T-helper 9 cell (primary cell): ENCODE measurements at places on chromosomes 1 and 21.

DNA sequence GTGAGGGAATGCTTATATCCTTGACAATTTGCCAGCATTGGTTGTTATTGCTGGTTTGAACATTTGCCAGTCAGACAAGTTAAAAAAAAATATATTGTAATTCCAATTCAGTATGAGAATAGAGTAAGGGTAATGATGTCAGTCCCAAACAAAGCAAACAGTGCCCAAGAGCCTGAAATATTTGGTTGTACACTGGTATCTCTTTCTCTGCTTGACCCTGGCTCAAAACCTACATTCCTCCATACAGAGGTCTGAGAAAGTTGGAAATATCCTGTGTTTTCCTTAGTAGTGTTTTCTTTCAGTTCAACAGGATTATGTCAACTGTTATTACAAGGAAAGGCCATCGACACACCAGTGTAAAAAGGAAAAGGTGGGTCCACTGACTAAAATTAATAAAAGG is 145.6 kb downstream of the MRPL39 start:
- no peak for DNase-seq

DNA sequence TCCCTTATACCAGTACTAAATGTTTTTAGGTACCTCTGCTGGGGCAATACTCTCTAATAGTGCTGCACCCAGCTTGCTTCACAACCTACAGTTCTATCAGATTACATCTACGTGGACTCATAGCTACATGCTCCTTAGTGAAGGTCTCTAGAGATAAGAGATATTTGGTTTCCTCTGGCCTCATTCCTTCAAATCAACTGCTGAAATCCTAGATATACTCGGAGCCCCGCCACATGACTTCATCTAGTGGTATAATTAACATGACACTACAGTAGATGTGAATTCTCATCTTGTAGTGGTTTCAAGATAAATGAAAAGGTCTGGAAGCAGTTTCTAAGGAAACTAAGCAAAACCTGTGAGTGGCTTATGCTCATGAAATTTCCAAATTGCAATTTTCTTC is 115.4 kb downstream of the SMYD2 start:
- DNase-seq, result no peak

GRCh38 chr1:21669258-21670058 is at the start of gene RAP1GAP:
Gene RAP1GAP, minus strand, starts transcription at chr1:21669357. Its CDS starts 49,325 bp downstream, at chr1:21620032.
- peak; percentile 18 for DNase-seq

GRCh38 chr1:52531249-52531872 is 21.5 kb downstream of the TUT4 start:
- no peak for DNase-seq

DNA sequence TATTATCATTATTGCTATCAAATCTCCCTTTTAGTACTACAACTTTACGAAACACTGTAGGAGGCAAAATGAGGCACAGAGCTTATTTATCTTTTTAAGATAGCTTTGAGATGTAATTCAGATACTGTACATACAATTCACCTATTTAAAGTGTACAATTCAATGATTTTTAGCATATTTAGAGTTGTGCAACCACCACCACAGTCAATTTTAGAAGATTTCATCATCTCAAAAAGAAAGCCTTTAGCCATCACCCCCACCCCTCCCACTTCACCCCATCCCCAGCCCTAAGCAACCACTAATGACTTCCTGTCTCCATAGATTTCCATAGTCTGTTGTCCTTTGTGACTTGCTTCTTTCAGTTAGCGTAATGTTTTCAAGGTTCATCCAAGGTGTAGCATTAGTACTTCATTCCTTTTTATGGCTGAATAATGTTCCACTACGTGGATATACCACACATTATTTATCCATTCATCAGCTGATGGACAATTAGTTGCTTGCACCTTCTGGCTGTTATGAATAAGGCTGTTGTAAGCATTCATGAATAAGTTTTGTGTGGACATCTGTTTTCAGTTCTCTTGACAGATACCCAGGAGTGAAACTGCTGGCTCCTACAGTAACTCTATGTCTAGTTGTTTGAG is 9.4 kb upstream of the CAPN9 start:
- DNase-seq, result no peak

GRCh38 chr1:205306929-205307566 is 14.5 kb downstream of the NUAK2 start:
- no peak for DNase-seq
